ENCODE measurements at places on chromosomes 13 and 19.
A peak's percentile ranks its signal among the peaks of the same experiment; 100 is the strongest.

- no peak for DNase-seq
Observed at GRCh38 chr19:1293782-1294604, 8.3 kb downstream of the EFNA2 start.

DNA sequence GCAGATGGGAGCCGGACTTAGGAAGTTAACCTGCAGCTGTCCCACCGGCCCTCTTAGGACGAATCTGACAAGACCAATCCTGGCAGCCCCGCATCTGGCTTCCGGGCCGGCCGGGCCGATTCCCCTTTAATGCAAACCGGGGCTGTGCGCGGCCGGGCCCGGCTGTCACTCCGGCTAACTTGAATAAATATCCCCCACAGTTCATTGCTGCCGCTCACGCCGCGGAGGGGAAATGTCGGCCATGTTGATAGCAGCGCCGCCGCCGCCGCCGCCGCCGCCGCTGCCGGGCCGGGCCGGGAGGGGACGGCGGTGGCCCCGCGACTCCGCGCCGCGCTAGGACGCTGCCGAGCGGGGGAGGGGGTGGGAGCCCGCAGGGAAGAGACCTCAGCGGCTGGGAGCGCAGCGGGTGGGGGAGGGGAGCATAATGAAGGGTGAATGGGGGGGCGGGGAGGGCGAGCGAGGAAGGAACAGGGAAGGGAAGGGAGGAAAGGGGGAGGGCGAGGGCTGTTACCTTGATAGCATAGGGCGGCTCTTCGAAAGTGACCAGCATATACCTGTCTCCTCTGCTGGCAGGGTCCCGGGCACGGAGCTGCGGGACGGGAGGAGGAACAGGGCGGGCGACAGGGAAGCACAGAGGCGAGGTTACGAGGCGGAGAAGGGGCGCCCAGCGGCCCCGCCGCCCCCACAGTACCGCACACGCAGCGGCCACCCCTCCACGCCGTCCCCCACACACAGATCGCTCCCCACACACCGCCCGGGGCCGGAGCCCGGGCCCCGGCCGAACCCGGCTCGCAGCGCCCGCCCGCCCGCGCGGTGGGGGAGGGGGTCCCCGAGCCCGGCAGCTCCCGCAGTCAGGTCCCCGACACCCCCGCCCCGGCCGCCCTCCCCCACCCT, 1.1 kb downstream of the INTS6 start:
- DNase-seq, result peak; percentile 87

DNA sequence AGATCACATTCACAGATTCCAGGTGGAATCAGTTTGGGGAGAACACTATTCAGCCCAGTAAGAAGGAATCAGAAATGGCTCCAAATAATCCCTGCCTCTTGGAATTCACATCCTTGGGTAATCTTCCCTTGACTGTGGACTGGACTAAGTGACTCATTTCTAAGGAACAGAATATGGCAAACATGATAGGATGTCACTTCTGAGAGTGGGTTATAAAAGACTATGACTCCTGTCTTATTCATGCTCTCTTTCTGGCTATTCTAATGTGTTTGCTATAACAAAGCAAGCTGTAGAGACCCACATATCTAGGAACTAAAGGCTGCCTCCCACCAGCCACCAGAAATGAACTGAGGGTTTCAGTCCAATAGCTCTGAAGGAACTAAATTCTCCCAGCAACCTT, 37.8 kb downstream of the MBD3L2B start:
- DNase-seq, result no peak

GRCh38 chr13:51632591-51633362, 48.5 kb downstream of the WDFY2 start:
- no peak for DNase-seq

DNA sequence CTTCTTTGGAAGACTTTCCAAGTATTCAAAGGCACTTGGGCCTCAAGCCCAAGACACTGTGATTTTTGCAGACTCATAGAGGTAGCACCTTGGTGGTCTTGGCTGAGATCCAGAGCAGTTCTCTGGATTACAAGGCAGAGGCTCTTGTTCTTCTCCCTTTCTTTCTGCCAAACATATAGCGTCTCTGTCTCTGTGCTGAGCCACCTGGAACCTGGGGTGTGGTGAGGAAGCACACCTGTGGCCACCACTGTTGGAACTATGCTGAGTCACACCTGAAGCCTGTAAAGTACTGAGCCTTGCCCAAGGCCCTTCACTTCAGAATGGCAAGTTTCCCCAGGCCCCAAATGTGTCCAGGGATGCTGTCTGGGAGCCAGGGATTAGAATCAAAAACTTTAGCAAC, 127.5 kb downstream of the FREM2 start:
- no peak for DNase-seq

DNA sequence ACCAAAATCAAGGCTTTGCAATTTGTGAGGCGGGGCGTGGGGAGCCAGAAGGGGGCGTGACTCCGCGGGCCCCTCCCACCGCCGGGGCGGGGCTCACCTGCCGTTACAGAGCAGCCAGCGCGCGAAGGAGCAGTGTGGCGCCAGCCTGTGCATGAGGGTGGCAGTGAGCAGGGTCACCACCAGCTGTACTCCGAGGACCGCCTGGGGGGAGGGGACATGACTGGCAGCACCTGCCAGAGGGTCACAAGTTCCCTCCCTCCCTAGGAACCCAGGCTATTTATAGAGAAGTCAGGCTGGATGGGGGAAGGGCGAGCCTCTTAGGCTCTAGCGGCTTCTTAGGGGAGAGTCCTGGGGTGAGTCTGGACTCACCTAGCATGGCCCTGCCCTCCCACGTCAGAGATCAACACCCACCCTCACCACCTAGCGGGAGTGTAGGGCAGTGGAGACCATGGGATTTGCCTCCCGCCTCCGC, 3.6 kb downstream of the TMEM161A start:
- no peak for DNase-seq

DNA sequence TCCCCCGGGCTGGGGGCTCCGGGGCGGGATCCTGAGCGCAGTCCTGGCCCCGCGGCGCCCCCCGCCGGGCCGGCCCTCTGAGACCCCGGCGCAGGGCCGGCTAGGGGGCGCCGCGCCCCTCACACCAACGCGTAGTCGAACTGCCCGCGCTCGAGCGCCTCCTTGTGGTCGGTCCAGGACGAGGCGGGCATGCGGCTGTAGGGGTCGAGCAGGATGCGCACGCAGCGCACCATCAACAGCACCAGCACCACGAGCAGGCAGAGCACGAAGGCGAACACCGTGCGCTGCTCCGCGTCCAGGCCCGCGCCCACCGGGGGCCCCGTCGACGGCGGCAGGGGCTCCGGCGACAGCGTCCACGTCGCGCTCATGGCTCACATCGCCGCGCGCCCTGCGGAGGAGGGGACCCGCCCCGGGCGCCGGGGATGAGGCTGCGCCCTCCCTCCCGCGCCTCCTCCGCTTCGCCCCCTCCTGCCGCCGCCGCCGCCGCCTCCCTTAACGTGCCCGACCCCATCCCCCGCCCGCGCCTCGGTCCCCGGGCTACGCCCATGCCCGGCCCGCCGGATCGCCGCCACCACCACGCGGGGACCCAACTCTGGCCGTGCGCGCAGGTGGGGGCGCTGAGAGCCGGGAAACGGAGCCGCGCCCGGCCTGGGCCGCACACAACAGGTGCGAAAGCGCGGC, 624 bp downstream of the CTXN1 start:
- DNase-seq, result no peak

GRCh38 chr13:43805681-43806128, 18.9 kb upstream of the ENOX1 start:
- no peak for DNase-seq

GRCh38 chr13:101231751-101232428, 184.4 kb downstream of the NALCN start:
- DNase-seq, result no peak

DNA sequence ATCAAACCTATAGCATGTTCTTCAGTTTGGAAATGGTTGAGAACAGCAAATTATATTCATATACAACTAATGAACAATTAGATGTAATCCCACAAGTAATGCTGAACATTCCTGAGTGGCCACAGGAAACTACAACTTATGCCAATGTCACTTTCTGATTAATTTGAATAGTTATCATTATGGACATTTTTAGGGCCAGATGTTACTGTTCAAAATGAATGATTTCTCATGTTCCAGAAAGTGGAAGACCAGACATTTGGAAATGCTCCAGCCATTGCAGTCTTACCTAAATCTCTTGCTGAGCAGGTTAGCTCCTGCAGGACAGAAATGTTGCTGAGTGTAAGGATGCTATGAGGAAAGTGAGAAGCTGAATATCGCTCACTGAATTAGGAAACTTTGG, 819.8 kb downstream of the PCDH9 start:
- no peak for DNase-seq

DNA sequence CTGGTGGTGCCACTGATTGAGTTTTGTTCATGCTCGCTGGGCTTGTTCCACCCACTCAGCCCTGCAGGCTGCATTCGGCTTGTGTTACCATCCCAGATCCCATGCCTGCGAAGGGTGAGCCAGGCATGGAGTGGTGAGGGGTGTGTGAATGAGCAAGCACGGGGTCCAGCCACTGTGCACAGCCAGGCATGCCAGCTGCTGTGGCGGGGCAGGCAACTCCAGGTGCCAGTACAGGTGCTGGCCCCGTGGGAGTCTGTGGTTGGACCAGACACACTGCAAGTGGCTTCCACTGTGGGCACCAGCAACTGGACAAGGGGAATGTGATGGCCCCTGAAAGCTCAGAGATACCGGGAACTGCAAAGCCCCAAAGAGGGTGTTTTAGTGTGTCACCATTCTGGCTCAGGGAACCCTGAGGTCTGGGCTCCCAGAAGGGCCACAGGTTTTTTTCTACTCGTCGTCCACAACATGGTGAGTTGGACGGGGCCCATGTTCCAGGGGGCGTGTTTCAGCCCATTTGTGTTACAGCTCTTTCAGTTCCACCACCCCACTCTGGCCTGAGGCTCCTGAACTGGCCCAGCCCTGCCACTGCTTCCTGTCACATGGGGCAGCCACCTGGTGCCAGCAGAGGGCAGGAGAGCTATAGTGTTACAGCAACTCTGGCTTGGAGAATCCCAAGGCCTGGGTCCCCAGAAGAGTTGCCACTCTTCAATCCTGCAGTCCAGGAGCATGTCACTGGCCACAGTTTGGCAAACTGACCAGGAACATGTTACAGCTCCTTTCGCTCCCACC, 217.0 kb upstream of the OBI1 start:
- no peak for DNase-seq

- DNase-seq, result no peak
Observed at GRCh38 chr19:52211926-52212571, 22.2 kb downstream of the PPP2R1A start.

DNA sequence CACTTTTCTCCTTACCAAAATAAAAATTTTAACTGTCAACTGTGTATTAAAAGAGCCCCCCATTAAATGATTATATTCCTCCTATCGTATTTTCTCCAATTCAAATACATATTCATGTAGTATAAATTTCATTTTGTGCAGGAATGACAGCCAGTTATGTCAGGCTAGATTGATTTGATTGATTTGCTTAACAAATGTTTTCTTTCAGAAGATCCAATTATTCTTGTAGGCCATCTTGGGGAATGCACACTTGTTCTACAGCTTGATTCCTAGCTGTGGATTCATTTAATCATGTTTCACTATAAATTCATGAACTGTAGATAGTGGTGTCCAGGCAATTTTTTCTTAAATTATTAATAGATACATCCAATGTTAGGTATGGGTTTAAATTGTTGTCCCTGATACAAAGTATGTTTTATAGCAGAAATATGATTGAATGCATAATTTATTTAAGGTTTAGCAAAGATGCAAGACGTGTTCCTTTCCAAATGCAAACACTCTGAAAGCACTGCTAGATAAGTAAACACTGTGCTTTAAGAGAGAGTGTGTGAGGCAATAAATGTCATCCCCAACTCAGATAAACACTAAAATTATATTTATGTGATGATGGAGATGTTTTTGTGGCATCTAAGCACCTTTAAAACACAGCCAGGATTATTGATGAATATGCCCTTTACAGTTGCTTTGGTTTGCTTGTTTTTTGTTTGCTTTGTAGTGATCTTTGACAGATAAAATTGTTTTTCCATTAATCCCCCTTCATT, 531.1 kb downstream of the DCT start:
- DNase-seq, result no peak

GRCh38 chr19:50981587-50982146, 2.0 kb downstream of the KLK7 start:
- DNase-seq, result no peak

GRCh38 chr19:28516415-28516872, 696.5 kb downstream of the UQCRFS1 start:
- no peak for DNase-seq

DNA sequence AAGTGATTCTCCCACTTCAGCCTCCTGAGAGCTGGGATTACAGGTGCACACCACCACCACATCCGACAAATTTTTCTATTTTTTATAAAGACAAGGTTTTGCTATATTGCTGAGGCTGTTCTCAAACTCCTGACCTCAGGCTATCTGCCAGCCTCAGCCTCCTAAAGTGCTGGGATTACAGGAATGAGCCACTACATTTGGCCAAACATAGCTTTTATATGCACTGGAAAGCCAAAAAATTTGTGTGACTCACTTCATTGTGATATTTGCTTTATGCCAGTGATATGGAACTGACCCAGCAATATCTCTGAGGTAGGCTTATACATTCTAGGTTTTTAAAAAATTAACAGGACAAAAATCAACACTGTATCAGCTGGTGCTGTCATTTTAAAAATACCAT, 26.8 kb upstream of the ACOD1 start:
- no peak for DNase-seq

All from NK-92 treated with Interleukin-12 subunit alpha and Interleukin-12 subunit beta, amount 100 ng/mL, for 24 hours (cell line).